Dermis blood vessel endothelial cell (primary cell): ENCODE measurements at places on chromosomes 7 and 10.
A peak's percentile ranks its signal among the peaks of the same experiment; 100 is the strongest.

DNA sequence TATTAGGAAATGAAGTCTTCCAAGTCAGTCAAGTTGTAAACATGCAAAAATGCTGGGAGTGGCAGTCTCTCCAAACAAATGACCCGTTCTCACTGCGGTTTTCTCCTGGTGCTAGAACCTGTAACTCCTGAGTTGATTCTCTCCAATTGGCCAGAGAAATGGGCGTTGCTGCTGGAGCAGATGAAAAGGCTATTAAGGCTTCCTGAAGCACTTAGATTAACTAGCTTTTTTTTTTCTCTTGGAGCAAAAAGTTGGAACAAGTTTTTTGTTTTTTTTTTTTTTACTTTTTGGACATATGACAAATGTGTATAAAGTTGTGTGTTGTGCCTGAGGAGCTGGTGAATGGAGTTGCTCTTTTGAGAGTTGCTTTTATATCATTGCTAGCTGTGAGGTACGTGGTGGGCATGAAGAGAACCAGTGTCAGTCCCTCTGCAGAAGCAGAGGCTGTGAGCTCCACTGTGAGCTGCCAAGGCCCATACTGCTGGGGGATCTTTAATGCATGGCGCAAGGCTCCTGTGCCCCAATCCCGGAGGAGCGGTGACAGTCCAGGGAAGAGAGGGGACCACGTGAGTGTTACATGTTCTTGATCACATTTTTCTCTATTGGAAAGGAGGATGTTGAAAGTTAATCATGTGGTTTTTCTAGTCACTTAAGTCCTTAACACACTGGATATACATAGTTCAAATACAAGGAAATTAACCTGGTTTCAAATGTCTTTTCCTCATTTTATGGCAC, 393.6 kb upstream of the GALNT17 start:
- no peak for DNase-seq

GRCh38 chr7:130441408-130441869, 623 bp upstream of the CEP41 start:
- peak; percentile 66 for DNase-seq

GRCh38 chr7:51240868-51241267, 75.7 kb downstream of the COBL start:
- no peak for DNase-seq

GRCh38 chr10:131785121-131785460, 115.7 kb upstream of the PPP2R2D start:
- DNase-seq, result no peak

DNA sequence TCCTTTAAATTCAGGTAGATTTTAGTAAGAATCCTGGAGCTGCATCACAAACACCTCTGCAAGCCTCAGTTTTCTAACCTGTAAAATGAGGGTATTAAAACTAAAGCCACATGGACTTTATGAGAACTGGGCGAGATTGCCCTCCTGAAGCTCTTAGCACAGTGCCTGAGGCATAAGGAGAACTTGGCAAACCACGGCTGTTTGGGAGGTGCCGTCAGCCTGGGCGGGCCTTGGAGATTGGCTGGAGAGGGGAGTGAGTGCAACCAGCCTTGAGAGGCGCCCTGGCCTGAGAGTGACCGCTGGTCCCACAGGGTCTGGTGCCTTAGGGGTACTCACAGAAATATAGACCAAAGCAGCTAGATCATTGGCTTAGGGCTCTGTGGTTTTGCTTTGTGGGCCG, 5.4 kb upstream of the TNS3 start:
- no peak for DNase-seq

DNA sequence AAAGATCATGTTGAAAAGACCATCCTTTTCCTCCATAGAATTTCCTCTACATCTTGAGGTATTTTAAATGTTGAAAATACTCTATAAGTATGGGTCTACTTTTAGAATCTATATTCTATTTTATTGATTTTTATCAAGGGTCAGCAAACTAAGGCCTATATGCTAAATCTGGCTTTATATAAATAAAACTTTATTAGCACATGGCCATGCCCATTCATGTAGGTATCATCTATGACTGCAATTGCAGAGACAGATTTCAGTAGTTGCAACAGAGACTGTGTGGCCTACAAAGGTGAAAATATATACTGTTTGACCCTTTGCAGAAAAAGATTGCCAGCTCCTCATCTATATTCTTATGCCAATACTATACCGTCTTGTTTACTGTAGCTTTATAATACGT, 72.7 kb downstream of the TAX1BP1 start:
- DNase-seq, result no peak

GRCh38 chr7:124924906-124925305, 4.7 kb downstream of the POT1 start:
- DNase-seq, result no peak

DNA sequence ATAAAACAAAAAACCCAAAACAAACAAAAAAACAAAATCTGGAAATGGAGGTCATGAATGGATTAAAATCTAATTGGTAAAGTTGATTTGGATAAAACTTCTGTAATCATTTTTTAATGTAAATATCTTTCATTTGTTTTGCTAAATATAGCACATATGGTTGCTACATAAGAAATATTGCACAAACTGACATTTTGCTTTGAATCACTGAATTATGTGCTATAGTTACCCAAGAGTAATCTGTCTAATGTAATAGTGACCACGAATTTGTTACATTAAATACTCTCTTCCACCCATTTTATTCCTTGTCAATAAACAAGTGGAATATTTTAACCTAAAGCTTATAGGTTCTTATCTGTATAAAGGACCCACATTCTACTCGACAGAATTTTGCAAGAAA, 6.2 kb downstream of the CFAP58 start:
- DNase-seq, result no peak

- DNase-seq, result no peak
Observed at GRCh38 chr10:68125772-68126171, 16.5 kb downstream of the MYPN start.

DNA sequence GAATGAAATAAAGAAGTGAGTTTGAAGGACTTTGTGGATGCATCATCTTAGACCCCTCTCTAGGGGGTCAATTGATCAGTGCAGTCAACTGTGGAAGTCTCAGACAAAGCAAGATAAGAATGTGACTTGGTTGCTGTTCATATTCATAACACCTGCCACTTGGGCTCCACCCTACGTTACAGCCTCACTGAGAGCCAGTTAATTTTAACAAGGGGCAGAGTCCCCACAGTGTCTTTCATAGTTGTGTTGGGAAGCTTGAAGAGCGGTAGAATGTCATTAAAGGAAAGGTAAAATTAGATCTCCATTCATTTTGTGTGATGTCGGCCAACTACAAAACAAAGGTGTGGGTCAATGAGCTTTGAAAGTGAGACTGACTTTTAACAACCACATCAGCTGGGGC, 442.1 kb upstream of the C7orf33 start:
- DNase-seq, result no peak

DNA sequence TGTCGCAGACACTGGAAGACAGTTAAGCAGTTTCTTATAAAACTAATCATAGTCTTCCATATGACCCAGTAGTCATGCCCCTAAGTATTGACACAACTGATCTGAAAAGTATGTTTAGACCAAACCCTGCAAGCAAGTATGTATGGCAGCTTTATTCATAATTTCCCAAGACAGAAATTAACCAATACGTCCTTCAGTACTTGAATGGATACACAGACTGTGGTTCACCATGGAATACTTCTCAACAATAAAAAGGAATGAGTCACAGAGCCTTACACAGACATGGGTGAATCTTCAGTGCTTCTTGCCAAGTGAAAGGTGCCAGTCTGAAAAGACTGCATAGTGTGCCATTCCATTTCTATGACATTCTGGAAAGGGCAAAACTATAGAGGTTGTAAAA, 50.2 kb upstream of the AKR1E2 start:
- peak; percentile 23 for DNase-seq

DNA sequence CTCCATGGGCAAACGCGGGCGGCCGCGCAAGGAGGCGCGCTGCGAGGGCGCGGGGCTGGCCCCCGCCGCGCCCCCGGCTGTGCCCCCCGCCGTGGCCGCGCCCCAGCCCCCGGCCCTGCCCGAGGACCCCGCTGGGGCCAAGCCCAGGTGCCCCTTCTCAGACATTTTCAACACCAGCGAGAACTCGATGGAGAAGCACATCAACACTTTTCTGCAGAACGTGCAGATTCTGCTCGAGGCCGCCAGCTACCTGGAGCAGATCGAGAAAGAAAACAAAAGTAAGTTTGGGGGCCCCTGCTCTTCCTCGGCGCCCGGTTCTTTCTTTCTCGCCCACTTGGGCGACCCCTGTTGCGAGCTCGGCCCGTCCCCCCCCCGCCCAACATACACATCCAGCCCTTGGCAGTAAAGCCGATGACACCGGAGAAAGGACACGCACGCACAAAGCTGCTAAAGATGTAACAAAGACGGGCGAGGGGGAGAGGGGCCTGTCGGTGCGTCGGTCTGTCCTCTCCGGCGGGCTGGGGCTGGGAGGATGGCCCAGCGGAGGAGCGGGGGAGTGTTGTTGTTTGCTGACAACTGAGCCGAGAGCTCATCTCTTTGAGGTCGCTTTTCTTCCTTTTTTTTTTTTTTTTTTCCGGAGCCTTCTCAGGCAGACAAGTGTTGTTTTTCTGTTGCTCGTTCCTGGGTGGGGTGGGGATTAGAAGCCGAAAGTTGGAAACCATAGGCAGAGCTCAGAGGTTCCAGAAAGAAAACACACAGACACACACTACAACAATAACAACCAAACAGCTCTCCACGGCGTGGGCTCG, 604 bp downstream of the MXI1 start:
- peak; percentile 25 for DNase-seq

DNA sequence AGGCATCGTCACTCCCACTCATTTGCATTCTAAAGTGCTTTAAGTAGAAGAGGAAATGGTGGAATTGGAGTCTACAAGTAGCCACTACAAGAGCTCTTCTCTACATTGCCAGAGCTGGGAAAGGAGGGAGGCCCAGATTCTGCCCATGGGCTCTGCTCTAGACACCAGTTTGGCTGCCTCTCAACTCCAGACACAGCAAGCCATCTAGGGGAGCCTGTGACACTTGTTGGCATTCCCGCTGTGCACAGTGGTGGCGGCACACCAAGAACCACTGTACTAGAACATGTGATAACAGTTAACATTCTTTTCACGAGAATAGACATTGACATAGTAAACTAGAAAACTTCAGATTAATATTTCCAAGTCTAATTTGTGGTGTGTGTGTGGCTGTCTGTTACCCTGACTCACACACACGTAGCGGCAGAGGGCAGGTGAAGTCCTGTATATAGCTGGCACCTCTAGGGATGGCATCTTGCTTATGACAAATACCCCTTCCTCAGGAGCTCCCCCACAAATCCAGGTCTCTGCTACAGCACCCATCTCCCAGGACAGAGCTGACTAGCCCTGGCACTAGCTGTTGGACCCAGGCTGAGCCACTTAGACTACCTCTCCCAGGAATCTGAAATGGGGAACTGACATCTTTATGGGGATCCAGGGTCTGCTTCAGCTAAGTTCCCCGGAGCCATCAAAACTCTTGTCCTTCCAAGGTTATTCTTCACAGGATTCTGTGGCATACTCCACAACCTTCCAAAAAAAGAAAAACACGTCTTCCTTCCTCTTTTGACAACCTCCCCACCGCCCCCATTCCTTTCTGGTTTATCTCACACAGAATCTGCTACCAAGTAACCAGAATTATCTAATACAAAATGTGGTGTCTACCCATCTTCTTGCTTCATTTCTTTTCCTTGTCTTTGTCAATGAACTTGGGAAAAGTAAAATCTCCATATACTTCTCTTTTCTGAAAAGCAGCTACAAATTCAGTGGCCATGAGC, 54.7 kb upstream of the MRLN start:
- no peak for DNase-seq
